NCI-H526 (cell line): ENCODE measurements at places on chromosomes 12 and 14.

- no peak for DNase-seq
Measured at GRCh38 chr14:79137045-79137430, 966.9 kb downstream of the NRXN3 start.

- peak; percentile 74 for DNase-seq
Measured at GRCh38 chr12:90909069-90909770, 45.8 kb downstream of the CCER1 start.

DNA sequence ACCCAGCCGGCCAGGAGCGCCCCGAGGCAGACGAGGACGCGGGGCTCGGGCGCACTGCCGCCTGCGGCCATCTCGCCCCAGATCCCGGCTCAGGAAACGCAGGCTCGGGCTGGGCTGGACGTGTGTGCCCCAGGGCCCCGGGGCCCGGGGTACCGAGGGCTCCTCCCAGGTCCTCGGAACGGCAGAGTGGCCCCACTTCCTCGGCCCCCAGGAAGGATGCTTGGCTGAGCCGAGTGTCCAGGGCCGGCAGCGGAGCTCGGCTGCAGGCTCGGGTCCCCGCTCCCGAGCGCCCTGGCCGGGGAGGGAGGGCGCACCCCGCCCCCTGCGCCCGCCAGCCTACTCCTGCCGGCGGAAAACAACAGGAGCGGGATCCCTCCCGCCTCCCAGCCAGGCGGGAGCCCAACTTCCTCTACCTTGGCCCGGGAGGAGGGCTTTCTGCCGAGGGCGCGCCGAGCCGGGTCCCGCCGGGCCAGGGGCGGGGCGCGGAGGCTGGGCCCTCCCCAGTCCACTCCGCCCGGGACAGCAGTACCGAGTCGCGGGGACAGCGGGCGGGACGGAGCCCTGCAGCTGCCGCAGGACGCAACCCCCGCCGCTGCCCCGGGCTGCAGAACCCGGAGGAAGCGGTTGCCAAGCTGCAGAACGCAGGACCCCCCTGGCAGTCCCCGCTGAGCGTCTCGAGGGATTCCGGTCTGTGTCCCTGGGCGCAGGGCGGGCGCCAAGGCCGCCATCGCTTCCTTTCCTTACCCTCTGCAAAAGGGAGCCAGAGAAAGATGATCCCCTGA is at the start of gene VSIG10:
Gene VSIG10, minus strand, starts transcription at position 411 of the 782 bp plus-strand sequence. Its CDS starts 340 bp downstream, at position 71.
- DNase-seq: peak; percentile 45

- DNase-seq: no peak
Measured at GRCh38 chr12:20011200-20011599, 357.1 kb upstream of the PDE3A start.

- no peak for DNase-seq
Measured at GRCh38 chr12:40222247-40222646, 2.5 kb upstream of the LRRK2 start.

DNA sequence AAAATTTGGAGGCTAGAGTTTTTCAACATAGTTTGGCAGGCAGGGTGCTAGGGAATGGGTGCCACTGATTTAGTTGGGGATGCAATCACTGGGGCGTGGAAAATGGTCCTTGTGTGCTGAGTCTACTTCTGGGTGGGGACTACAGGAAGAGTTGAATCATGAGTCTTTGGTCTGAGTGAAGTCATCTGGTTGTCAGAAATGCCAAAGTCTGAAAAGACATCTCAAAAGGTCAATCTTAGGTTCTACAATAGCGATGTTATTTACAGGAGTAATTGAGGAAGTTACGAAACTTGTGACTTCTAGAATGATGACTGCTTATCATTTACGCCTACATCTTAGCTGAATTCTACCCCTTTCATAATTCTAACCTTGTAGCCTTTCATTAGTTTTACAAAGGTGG is 209.1 kb downstream of the NUBPL start:
- no peak for DNase-seq

- no peak for DNase-seq
Measured at GRCh38 chr14:79167957-79168356, 997.8 kb downstream of the NRXN3 start.

- peak; percentile 43 for DNase-seq
Measured at GRCh38 chr12:55974308-55974730, 441 bp downstream of the RAB5B start.

DNA sequence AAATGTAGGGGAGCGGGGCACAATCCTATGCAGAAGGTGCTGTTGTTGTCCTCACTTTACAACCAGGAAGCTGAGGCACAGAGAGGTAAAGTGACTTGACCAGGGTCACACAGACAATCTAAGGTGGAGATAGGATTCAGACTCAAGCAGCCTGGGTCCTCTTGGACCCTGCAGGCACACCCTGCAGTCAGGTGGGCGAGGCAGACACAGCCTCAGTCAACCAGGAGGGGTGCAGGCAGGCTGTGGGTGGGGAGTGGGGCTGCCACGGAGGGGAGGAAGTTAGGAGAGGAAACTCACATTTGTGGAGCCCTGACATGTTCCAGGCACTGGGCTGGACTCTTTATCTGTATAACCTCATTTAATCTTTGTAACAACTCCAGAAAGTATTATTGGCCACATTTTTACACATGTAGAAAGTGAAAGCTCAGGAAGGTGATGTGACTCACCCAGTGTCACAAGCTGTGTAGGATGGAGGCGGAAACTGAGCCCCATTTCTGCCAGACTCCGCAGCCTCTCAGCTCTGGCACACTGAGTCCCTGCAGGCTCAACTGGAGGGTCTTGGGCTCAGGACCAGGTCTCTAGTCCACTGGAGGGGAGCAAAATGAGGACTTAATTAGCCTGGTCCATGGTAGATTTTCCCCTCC is 24.9 kb upstream of the CHGA start:
- DNase-seq: no peak

GRCh38 chr14:96559571-96559970 is 57.4 kb downstream of the PAPOLA start:
- DNase-seq: no peak

- no peak for DNase-seq
Measured at GRCh38 chr12:11749943-11750690, 100.6 kb downstream of the ETV6 start.

DNA sequence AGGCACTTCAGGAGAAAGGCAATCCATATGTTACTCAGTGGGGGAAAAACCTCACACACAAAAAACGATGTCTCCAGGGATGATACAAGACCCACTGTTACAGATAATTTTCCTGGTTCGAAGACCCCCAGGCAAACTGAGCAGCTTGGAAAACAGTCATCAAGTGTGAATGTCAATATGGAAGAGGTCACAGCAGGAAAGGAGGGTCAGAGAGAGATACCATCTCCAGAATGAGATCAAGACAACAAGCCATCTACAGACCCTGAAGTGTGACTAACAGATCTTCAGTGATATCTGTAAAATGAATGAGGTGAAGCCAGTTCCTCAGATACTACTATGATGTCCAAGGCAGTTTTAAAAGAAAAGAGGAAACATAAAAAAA is 28.6 kb downstream of the GNS start:
- no peak for DNase-seq
